ENCODE measurements at places on chromosomes 5 and 9.

GRCh38 chr5:140298183-140298601 lies 4.7 kb downstream of the PFDN1 start:
- DNase-seq: no peak

DNA sequence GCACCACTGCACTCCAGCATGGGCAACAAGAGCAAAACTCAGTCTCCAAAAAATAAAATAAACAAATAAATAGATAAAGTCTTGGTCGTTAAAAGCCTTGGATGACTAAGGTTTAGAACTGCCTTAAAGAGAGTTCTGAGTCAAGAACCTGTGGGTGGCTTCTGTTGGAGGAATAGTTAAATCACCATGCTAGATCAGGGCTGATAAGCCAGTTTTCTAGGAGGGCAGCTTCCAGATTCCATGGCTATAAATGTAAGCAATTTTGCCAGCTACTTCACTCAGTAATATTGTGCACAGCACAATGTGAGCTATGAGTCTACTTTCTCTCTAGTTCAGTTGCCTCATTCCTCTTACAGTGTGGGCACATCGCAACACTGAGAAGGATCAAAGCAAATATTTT lies 242.1 kb upstream of the NUDT12 start:
- no peak for DNase-seq

GRCh38 chr5:154203798-154204578 lies 13.5 kb downstream of the GALNT10 start:
- no peak for DNase-seq

GRCh38 chr5:140821375-140822280 lies at the start of gene PCDHA5:
TSS of gene PCDHA5 (plus strand) at chr5:140821613.
- DNase-seq: no peak

DNA sequence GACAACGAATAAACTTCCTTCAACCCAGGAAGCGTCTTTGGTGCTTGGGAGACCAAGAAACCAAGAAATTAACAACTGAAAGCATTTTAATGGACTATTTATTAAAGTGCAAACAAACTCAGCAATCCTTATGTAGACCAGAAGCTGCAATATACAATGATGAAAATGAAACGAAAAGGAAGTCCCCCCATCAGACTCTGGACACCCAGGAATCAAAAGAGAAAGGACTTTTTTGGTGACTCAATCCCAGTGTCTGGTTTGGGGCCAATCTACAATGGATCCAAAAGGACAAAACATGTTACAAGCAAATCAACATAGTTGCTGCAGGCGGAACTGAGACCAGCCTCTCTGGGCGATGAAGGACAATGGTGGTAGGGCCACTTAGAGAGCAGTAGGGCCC lies 39.5 kb downstream of the C9orf152 start:
- no peak for DNase-seq

DNA sequence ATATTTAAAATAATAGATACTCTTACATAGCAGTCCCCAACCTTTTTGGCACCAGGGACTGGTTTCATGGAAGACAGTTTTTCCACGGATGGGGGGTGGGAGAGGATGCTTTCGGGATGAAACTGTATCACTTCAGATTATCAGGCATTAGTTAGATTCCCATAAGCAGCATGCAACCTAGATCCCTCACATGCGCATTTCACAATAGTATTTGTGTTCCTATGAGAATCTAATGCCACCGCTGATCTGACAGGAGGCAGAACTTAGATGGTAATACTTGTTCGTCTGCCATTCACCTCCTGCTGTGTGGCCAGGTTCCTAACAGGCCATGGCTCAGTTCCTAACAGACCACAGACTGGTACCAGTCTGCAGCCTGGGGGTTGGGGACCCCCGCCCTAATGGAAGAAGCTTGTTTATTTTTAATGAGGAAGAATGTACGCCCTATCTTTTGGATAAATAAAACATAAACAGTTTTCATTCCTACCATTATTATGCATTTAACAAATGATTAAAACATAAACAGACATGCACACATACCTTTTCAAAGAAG lies 187.7 kb downstream of the ZSWIM6 start:
- DNase-seq: no peak

- DNase-seq: no peak
Observed at GRCh38 chr5:154972476-154973080, 31.7 kb downstream of the MRPL22 start.

Data from stimulated activated CD4-positive, alpha-beta T cell treated with anti-CD3 and anti-CD28 coated beads, Interleukin-12 subunit alpha, Interleukin-12 subunit beta, amount 100 ng/mL, for 4 hours (primary cell).